Mesothelial cell of epicardium (in vitro differentiated cells): ENCODE measurements at places on chromosomes 7 and 10.

DNA sequence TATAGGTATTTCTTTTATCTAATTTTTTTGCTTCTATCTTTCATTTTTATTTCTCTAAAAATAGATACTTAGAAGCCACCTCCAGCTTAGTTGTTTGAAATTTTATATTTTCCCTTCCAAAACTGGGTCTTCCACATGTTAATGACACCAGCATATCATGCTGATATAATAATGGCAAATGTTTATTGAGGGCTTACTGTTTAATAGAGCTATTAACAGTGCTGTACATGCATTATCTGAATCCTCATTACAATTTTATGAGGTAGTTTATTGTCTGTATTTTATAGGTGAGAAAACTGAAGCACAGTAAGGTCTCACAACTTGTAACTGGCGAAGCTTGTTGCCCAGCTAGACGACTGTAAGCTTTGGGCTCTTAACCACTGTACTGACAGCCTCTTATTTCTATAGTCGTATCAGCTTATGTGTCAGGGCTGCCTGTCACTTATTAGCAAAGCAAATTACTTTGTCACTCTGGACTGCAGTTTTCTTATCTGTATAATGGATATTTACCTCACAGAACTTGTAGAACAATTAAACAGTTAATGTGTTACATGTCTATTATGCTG is 51.2 kb downstream of the ANKIB1 start:
- DNase-seq, result no peak

- DNase-seq, result no peak
These were observed 81.4 kb downstream of the FAM185A start for GRCh38 chr7:102830197-102830596.

- no peak for DNase-seq
These were observed 83.9 kb downstream of the PIP4K2A start for GRCh38 chr10:22630234-22631174.

GRCh38 chr10:111199587-111199986 is 122.8 kb downstream of the ADRA2A start:
- DNase-seq, result no peak

DNA sequence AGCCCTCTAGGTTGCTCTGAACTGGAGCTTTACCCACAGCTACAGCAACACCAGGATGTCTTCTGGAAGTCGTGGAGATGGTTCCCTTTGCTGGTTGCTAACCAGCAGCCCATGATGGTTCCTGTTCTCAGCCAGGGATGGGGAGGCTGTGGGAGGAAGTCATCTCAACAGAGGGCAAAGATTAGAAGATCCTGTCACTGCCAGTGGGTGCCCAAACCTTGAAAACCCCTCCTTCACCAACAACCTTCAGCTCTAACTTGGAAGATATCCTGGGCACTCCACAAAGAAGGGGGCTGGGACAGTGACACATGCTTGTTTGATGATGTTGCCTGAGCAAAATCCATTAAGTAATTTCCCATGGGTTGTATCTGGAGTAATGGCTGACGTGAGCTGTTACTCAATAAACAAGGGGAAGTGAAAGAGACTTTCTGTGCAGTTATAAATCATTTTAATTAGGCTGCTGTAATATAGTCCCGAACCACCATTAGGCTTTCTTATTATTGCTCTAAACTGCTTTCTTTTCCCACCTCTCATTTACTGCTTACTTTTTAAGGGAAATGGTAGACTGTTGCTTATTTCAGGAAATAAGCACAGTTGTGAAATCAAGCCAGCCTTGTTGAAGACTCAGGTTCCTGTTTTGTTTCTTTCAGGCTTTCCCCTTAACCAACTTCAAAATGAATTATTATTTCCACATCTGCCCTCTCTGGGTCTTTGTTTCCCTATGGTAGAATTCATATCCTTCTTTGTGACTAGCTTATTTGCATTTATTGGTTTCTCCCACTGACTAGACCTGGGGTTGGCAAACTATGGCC is 124.8 kb downstream of the PPP1R17 start:
- no peak for DNase-seq

GRCh38 chr10:112954974-112955581 is 5.0 kb downstream of the TCF7L2 start:
- DNase-seq, result no peak

DNA sequence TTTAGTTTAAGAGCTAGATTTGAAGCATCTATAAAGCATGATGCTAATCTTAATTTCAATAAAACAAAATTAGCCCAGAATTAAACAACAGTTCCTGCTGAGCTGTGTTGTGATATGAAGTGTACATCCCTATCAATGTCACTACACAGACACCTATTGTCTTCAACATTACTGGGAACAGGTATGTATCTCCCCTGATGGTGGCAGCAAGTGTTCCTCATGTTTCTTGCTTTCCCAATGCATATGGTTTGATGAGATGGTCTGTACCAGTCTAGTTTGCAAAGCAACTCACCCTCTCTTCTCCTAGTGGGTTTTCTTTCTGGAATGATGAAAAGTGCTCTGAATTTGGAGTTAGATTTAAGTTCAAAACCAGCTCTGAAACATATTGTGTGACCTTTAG is 38.1 kb downstream of the TSPAN12 start:
- no peak for DNase-seq
